Esophagus squamous epithelium (tissue), 5 donors: ENCODE measurements at places on chromosomes 1 and 21.

DNA sequence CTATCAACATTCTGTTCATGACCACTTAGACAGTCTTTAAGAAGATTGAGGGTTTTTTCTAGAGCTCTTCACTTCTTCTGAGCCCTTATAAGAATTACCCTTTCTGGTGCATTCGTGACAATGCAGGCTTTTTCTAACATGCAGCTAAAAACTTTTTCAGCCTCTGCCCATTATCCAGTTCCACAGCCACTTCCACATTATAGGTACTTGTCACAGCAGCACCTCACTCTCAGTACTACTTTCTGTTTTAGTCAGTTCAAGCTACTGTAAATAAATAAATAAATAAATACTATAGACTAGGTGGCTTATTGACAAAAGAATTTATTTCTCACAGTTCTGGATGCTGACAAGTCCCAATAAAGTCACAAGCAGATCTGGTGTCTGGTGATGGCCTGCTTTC is 284.4 kb upstream of the PKN2 start:
- no peak for DNase-seq

DNA sequence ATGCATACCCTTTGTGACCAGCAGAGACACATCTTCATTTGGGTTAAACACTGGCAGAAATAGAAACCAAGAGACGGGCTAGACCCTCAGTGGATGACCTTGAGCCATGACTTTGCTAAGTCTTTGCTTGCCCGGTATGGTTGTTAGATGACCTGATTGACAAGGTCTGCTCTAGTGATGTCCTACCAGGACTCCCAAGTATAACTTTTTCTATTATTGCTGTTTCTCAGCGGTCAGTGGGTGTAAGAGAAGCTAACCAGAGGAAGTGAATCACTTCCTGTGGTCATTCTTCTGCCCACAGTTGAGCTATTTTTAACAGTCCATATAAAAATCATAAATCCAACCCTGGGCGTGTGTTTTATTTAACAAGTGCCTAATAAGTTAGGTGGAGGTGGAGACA is 126.2 kb upstream of the ETS2 start:
- DNase-seq = no peak

DNA sequence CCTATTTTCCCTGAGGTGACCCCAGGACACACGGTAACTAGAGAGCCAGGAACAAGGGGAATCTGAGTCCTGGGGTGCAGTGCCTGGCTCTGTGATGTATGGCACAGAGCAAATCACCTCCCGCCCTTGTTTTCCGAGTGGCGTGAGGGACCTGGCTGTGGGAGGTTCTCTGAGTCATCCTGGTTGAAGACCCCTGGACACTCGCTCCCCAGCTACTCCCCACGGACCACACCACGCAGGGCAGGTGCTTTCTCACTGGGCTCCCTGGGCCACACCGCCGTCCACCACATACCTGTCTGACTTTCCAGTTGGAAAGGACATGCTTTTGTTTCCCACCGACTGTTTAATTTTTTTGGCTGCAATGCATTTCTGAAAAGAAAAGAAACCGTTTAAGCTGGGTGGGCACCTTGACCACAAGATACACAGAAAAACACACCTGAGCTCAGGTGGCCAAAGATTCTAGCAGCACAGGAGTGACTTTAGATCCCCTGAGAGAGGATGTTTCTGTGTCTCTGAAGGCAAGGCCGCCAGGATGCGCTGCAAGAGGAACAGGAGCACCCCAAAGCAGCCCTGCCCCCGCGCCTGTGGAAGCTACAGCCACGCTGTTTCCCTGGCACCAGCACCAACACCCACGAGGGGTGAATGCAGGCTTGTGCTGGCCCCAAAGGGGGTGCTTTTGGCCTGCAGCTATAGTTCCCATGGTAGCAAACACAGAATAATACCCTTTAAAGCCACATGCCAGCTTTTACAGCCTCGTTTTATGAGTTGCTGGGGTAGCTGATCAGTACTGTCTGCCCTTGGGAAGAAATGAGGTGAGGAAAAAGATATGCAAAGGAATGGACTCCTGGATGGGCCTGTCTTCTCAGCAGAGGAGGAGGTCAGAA is 8.1 kb upstream of the SRM start:
- DNase-seq = no peak

- DNase-seq = no peak
Measured at GRCh38 chr21:15644489-15644888, 85.3 kb upstream of the USP25 start.
